Activated CD4-positive, alpha-beta T cell treated with anti-CD3 and anti-CD28 coated beads, Interleukin-2, amount 10 ng/mL, durations not matched to agents 7 days and 5 days (primary cell): ENCODE measurements at places on chromosomes 3 and 15.

DNA sequence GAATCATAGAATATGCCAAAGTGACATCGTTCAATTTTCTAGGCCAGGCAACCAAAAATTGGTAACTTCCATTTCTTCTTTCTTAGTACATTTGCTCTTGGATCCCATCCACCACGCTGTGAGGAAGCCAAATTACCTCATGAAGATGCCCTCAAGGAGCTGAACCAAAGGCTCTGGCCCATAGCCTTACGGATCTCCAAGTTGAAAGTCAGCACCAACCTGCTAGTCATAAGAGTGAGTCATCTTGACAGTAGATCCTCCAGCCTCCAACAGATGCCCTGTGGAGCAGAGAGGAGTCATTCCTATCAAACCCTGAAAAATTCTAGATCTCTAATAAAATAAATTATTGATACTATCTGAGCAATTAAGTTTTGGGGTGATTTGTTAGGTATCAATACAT lies 322.5 kb upstream of the COL8A1 start:
- DNase-seq: no peak

- no peak for DNase-seq
Measured at GRCh38 chr3:57820479-57820878, 64.4 kb downstream of the SLMAP start.

GRCh38 chr3:179196098-179196497 lies 47.9 kb downstream of the PIK3CA start:
- DNase-seq: peak; percentile 61

DNA sequence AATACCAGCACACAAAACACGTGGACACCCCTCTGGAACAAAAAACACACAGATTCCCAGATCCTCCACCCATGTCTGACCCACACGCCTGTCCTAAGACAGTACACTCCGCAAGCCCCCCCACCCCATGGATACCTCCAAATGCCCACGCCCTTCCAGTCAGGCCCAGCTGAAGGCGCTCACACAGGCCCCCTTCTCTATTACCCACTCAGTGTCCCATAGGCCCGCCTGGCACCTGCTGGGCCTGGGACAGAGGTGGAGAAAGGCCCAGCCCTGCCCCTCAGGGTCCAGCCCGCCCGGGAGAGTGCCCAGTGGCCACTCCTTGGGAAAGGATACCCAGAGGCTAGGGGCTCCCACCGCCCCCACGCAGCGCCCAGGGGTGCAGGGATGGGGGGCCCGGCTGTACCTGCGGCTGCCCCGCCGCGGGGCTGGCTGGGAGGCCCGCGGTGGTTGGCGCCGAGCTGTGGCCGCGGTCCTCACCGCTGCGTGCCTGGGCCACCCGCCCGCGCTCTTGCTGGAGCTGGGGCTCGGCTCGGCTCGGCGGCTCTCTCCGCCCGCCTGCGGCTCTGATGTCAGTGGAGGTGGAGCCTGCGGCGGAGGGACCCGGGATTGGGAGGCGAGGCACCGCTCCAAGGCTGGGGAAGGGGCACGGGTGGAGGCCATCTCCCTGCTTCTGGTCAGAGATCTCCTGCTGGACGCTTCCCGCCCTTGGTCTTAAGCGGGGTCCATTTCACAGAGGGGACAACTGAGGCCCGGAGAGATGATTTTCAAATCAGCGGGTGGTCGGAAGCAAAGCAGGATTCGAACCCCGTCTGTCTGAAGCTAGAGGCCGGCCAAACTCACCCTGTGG lies at the start of gene CAMK1:
Gene CAMK1 (minus strand): TSS at position 522 of the 850 bp plus-strand sequence. CDS start 2,198 bp downstream, outside the sequence.
- peak; percentile 72 for DNase-seq

GRCh38 chr3:196620161-196620604 lies 19.3 kb upstream of the NRROS start:
- DNase-seq: no peak

GRCh38 chr3:109057616-109058015 lies 60.3 kb downstream of the MORC1 start:
- no peak for DNase-seq

GRCh38 chr3:48493203-48493501 lies 10.8 kb downstream of the SHISA5 start:
- DNase-seq: no peak

GRCh38 chr15:56950979-56951378 lies 32.5 kb downstream of the TCF12 start:
- no peak for DNase-seq

DNA sequence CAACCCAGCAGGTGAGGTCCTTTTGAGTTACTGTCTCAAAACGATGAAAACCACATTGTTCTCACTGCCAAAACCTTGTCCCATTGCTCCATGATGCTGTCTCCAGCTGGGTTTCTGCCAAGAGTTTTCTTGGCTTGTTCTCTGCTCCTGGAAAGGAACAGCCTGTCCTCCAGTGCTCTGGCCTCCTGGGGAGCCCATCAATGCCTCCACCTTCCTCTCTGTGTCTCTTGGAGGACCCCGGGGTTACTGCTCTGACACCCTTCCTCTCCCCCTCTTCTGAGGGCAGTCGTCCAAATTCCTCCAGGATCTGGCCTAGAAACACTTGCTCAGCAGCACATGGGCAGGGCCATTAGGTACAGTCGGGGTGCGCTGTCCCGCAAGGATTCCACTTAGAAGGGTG lies 63.9 kb upstream of the RGMA start:
- no peak for DNase-seq

GRCh38 chr3:40969341-40969740 lies 230.0 kb upstream of the CTNNB1 start:
- DNase-seq: no peak

GRCh38 chr15:60212536-60212935 lies 185.2 kb downstream of the ANXA2 start:
- no peak for DNase-seq

DNA sequence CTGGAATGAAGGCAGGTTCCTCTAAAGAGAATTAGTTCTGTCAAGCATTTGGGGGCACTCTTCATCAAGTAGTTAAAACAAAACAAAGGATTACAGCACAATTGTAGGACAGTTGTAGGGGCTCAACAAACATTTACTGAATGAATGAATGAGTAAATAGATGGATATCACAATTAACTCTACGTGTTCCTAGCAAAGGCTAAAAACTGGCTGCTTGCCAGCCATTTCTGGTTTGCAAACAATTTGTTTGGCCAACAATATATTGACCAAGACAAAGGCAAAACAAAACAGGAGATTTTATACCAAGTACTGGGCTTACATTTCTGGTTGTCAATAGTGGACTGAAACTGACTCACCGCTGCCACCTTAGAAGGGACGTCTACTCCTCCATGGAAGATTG lies 116.8 kb downstream of the ZNF280D start:
- DNase-seq: no peak

DNA sequence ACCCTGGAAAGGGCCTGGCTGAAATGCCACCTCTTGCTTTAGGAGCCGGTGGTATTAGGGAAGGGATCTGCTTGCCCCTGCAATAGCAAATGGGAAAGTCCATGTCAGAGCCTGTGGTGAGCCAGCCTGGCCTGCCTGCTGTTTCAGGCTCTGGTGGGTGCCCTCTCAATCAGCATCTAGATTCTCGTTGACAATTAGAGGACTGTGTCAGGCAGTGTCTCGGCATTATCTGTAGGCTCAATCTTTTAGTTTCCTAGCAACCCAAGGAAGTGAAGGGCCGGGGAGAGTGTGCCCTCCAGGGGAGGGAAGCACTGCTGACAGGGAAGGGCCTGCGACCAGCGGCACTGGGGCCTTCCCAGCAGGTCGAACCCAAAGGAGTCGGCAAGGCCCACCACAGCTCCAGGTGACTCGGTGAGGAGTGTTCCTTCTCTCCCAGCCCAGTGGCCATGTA lies 42.1 kb downstream of the TLE3 start:
- no peak for DNase-seq

DNA sequence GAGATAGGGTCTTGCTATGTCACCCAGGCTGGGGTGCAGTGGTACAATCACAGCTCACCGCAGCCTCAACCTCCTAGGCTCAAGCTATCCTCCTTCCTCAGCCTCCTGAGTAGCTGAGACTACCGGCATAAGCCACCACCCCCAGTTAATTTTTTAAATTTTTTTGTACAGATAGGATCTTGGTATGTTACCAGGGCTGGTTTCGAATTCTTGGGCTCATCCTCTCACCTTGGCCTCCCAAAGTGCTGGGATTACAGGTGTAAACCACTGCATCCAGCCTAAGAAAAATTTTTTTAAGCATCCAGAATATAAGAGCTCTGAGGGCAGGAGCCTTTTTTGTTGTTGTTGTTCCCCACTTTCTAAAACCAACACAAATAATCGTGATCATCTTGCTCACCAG lies 14.4 kb upstream of the MAP6D1 start:
- no peak for DNase-seq

DNA sequence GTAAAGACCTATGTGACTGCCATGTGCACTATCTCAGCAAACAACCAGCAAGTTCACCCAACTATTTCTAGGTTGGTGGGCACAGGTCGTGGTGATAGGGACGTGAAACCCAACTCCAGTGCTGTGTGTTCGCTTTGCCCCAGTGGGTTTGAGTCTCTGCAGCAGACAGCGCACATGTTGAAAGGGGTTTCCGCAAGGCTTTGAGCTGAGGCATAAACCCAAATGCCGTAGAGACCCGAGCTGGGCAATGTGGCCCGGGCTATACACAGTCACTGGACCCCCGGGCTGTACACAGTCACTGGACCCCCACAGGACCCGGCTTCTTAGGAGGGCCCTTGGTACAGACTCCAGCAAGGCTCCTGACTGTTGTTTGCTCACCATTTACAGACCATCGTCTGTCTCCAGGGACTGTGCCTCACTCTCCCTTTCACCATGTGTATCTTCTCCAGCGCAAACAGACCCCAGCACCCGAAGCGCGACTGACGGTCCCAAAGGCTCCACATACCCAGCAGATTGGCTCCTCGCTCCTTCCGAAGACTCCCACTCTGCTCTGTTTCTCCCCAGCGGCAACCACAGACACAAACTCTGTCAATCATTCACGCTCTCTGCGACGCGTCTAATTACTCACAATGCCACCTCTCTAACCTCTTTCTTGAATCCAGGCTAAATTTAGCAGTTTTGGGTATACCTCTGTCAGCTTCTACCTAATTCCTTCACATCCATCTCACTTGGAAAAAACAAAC lies 31.2 kb downstream of the PCSK6 start:
- DNase-seq: no peak

- DNase-seq: no peak
Measured at GRCh38 chr3:16536996-16537395, 23.5 kb upstream of the RFTN1 start.

- DNase-seq: no peak
Measured at GRCh38 chr3:32140943-32141342, 34.5 kb downstream of the GPD1L start.

DNA sequence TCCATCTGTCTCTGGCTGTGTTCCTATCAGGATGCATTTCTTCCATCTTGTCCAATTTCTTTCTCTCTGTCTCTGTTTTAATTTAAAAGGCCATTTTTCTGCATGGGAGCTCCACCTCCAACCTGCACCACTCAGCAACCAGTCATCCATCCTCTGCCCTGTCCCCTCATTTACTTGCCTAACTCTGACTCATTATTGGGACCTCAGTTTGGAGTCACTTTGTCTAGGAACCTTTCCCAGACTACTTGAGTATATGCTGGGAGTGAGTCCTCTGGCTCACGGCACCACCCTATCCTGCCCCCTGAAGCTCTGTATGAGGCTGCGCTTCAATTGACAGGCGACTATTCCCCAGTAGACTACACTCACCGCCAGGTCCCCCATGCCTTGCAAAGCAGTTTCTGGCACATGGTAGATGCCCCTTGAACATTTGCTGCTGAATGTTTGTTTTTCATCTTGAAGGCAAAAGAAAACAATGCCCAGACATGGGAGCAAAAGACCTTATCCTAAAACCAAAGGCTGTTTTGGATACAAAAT lies 513.3 kb upstream of the CFAP20DC start:
- DNase-seq: no peak

DNA sequence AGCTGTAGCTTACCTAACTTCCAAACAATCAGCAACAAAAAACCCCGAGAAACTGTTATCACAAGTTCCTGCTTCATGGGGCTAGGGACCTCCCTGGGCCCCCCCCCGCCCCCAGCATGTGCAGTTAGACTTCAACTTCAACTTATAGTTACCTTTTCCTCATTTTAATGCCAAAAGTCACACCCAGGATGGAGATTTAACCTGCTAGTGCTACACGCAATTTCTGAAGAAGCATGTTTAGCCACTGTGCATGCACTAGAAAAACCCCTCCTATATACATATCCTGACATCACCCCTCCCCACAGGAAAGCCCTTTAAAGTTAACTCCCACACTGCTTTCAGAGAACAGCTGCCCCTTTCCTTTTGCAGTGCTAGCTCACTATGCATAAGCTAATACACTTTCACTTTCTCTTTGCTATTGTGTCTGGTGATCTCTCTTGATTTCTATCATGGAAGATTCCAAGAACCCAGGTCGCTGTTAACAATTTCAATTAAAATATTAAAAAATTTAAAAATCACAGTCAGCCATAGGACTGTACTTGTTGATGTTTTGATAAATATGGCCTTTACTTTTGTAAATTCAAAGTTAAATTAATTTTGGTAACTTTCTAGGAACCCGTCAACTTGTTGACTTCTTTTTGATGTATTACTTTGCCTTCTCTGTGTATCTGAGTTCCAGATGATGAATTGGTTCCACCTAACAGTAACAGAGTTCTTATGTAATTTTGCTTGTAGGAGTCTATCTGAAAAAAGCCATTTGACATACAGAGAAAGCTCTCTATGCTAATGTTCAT lies 75.2 kb upstream of the ACAD9 start:
- peak; percentile 85 for DNase-seq

DNA sequence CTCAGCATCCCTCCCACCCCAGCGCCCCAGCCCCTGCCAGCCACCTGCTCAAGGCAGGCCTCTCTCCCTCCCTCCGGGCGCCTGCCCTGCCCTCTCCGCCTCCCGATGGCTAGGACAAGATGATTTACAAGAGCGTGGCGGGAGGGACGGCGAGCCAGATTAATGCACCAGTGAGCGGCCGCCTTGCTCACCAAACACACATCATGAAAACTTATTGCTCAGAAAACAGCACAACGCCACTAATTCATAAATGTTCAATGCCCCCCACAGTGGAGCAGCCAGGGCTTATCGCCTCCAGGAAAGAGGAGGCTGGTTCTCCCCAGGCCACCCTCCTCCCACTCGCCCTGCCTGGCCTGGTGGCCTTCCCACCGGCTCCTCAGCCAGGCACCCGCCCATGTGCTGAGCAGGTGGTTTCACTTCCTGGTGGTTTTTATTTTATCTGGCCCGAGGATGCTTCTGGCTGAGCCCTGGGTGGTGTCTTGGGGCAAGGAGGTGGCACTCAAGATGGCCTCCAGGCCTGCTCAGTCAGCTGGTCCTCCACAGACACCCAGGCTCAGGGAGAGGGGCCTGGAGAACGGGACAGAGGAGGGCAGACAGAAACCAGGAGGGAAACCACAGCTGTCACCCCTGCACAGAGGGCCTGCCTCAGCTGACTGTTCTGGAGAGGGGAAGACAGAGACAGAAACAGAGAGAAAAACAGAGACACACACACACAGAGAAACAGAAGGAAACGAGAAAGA lies 284.9 kb downstream of the UACA start:
- no peak for DNase-seq

- no peak for DNase-seq
Measured at GRCh38 chr15:45307230-45307924, 55.3 kb downstream of the SLC28A2 start.

GRCh38 chr15:88664151-88664778 lies 25.4 kb downstream of the ISG20 start:
- peak; percentile 65 for DNase-seq
